Muscle of back (tissue), 13 donors: ENCODE measurements at places on chromosomes 11 and 22. TPM values are rescaled to one million over a fixed set of nuclear protein-coding genes. Genes with fewer than 3 reads are reported as not detected.

Gene ZNRF3
- polyA plus RNA-seq: 8.5 TPM

Gene FIBIN
- 46.4 TPM for polyA plus RNA-seq

Gene RIMBP3C
- 0.43 TPM for polyA plus RNA-seq

Gene LRFN4
- 23.9 TPM for polyA plus RNA-seq

Gene INPP5J
- polyA plus RNA-seq: 0.84 TPM
